Suppressor macrophage treated with lipopolysaccharide for 1 hour (primary cell): ENCODE measurements at places on chromosomes 2 and 18.

DNA sequence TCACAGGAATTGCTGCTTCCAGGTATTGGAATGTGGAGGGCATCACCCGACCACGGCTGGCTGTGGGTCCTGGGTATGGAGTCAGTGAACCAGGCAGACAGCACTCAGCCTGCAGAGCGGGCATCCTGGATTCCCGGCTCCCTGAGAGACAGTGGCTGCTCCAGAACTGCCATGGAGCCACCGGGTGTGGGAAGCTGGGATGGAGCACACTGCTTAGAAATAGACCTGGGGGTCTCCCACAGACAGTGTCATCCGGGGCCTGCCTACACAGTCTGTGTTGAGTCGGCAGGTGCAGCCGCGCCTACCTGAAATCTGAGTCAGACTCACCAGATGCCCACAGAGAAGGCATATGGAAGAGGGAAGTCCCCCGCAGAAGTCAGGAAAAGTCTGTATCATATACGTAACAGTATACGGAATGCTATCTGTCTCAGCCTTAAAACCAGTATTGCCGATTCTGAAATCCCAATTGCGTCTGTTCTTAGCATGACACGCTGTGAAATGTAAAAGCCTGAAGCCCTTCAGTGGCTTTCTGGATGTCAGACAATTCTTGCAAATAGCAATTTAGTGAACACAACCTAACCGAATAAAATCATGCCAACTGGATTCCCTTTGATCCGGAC, 509.7 kb upstream of the MYT1L start:
- DNase-seq = no peak

DNA sequence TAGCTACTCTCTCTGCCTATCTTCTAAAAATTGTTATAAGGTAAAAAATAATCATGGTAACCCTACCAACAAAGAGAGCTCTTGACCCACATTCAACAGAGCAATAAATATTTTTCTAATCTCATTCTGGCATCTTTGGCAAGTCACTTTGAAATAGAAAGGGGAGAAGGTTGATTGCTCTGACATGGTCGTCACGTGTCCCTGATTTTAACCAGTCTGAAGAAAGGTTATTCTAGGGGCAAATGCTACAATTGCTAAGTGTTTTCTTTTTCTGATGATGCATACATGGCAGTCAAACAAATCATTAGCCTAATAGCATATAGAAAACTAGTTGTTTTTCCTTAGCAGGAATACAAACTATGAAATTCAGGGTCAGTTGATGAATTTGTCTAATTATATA, 153.3 kb upstream of the MAP3K20 start:
- no peak for DNase-seq

DNA sequence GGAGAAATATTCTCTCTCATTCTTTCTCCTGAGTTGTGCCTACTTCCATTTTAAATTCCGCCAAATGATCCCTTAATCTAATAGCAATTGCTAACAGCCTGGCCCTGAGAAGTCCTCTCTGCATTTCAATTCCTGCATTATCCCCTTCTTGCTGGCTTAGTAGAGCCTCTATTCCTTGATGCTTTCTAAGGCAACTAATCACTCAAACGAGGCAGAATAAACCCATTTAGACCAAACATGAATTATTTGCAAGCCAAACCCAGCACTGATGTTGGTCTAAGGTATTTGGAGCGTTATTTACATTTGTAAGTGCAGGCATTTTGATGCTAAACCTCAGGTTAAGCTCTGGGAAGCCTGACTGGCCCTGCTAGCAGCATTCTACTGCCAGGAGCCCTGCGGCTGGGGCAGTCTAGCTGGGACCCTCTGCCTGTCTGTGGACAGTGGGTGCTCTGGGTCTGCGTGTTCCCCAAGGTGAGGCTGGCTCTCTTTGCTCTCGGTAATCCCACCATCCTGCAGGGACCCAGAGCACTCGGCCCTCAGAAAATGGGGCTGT, 173.1 kb upstream of the HS6ST1 start:
- no peak for DNase-seq

- no peak for DNase-seq
Measured at GRCh38 chr18:31609886-31610285, 18.2 kb downstream of the TTR start.

- DNase-seq = peak; percentile 63
Measured at GRCh38 chr2:174158003-174158402, 90.3 kb downstream of the OLA1 start.

GRCh38 chr2:219293736-219294231, 14.6 kb downstream of the DNAJB2 start:
- no peak for DNase-seq

DNA sequence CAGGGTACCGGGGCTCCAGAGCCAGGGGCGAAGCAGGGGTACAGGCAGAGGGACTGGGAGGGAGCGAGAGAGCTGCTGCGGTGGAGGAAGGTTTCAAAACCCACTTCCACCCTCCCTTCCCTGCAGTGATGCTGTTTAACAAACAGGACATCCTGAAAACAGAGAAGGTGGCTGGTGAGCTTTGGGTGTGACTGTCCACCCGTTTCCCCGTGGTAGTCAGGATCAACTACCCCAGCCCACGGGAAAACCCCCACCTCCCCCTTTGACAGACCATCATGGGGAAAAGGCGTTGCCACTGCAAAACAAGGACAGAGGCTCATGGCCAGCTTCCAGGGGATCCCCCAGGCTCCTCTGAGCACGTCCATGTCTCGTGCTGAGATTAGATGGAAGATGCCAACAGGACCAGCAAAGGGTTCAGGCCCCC, 12.9 kb downstream of the TMEM185B start:
- peak; percentile 80 for DNase-seq

- no peak for DNase-seq
Measured at GRCh38 chr2:172578054-172578453, 22.2 kb downstream of the PDK1 start.

DNA sequence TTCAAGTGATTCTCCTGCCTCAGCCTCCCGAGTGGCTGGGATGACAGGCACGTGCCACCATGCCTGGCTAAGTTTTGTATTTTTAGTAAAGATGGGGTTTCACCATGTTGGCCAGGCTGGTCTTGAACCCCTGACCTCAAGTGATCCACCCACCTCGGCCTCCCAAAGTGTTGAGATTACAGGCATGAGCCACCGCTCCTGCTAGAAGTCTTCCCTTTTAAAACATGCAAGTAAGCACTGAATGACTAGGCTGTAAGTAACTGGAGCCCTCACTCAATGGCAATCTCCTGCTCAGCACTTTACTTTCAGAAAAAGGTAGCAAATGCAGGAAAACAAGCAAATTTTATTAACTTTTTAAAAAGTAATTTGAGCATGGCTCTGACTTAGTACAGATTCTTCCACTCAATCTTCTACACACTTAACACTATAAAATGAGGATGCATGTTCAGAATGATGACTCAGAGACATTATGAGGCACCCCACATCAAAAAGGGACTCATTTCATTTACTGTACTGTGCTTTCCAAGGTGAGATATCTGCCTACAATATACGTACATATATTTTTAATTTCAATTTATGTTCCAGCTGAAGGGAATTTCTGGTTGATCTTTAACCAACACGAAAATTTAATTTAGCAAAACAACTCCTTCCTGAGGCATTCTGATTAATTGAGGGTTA, 6.6 kb upstream of the NCK2 start:
- no peak for DNase-seq

- no peak for DNase-seq
Measured at GRCh38 chr18:55475916-55476315, 112.1 kb downstream of the TCF4 start.
